GM10248 (cell line): ENCODE measurements at places on chromosomes 12 and 14.

- no peak for DNase-seq
Observed at GRCh38 chr12:108301346-108301745, 37.8 kb downstream of the CMKLR1 start.

DNA sequence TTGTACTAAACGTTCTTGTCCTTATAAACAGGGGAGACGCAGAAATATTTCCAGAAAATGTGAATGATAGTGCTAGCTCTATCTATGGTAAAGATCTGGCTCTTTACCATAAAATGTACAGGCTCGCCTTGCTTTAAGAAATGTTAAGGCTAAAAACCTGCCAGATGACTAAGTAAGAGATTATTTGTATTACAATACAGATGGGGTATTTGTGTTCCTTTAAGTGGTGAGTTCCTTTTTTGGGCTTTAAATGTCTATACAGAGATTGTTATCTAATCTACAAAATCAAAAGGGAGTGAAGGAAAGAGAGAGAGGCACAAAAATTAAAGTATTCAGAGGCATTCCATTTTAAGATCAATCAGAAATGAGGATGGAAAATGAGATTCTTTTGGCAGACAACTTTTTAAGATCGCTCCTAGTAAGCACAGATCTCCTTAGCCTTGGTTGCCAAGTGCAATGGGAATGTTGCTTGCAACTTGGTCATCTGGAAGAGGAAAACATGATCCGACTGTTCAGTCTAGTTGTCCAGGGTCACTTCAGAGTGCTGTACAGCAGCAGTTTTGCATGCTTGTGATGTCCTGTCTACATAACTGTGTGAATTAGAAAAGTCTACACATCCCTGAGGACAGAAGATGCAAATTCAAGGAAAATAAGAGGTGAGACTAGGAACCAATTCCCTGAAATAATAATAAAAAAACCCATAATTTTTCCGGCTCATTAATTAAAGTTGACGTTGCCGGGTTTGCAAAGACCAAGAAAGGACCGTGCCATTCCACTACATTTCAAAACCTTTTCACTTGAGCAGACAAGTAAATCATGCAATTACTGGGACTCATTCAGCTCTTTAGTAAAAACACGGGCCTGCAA is 380.8 kb downstream of the EGLN3 start:
- no peak for DNase-seq

DNA sequence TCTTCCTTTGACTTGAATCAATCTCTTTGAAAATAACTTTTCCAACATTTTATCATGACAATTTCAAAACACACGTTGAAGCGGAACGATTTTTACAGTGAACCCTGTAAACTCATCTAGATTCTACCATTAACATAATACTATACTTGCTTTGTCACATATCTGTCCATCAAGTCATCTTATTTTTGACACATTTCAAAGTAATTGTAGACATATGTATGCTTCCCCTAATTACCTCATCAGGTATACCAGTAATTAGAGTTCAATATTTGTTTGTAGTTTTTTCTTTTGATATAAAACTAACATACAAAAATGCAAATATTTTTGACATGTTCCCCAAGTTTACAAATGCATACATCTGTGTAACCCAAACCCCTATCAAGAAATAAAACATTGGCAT is 140.4 kb downstream of the DACT1 start:
- no peak for DNase-seq

- DNase-seq: no peak
Observed at GRCh38 chr12:132065609-132066344, 78.3 kb downstream of the DDX51 start.

DNA sequence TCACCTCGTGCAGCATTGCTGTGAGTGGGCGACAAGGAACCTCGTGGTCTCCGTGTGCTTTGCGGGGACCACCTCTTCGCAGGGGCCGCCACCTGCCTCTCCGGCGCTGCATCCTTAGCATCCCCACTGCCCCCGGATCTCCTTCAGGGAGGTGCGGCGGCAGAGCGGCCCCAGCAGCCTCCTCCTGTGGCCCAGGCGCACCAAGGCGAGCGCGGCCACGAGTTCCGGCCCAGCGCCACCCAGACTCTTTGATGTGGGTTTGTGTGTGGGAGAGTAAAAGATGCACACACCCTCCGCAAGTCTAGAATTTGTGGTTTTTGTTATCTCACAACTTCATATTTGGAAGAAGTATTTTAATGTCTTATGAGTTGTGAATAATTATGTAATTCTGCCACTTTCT is 118.8 kb upstream of the DIO3 start:
- DNase-seq: no peak

- no peak for DNase-seq
Observed at GRCh38 chr12:94336211-94336925, 123.3 kb downstream of the CEP83 start.
